WTC11 (cell line): ENCODE measurements at places on chromosomes 11 and 22. TPM values are rescaled to one million over a fixed set of nuclear protein-coding genes. Genes with fewer than 3 reads are reported as not detected.

The DLG2 gene
- 12.9 to 17.5 TPM (median 15.2 TPM) in 3 replicates for total RNA-seq

The OR8A1 gene
- not detected in 3 replicates for total RNA-seq

The HDAC10 gene
- total RNA-seq, result 31.9 to 40.9 TPM (median 38.2 TPM) in 3 replicates

The APOBEC3A gene
- total RNA-seq, result not detected in 3 replicates

The CALCB gene
- 3.2 to 4.1 TPM (median 3.3 TPM) in 3 replicates for total RNA-seq

The CARD18 gene
- not detected in 3 replicates for total RNA-seq

The C22orf31 gene
- not detected in 3 replicates for total RNA-seq

The KCTD14 gene
- total RNA-seq, result 12.6 to 15.7 TPM (median 14.8 TPM) in 3 replicates

The FLRT1 gene
- 0.14 to 0.20 TPM (median 0.16 TPM) in 3 replicates for total RNA-seq

The RBMXL2 gene
- total RNA-seq, result not detected in 3 replicates

The MUC2 gene
- total RNA-seq, result 0.07 to 0.60 TPM (median 0.22 TPM) in 3 replicates

The WEE1 gene
- total RNA-seq, result 85.5 to 109 TPM (median 91.3 TPM) in 3 replicates

GRCh38 chr11:66476173-66476840, 3.9 kb upstream of the DPP3 start:
- DNase-seq, result no peak

- peak; percentile 37 for DNase-seq
Observed at GRCh38 chr11:57645689-57646085, 4.0 kb downstream of the YPEL4 start.

DNA sequence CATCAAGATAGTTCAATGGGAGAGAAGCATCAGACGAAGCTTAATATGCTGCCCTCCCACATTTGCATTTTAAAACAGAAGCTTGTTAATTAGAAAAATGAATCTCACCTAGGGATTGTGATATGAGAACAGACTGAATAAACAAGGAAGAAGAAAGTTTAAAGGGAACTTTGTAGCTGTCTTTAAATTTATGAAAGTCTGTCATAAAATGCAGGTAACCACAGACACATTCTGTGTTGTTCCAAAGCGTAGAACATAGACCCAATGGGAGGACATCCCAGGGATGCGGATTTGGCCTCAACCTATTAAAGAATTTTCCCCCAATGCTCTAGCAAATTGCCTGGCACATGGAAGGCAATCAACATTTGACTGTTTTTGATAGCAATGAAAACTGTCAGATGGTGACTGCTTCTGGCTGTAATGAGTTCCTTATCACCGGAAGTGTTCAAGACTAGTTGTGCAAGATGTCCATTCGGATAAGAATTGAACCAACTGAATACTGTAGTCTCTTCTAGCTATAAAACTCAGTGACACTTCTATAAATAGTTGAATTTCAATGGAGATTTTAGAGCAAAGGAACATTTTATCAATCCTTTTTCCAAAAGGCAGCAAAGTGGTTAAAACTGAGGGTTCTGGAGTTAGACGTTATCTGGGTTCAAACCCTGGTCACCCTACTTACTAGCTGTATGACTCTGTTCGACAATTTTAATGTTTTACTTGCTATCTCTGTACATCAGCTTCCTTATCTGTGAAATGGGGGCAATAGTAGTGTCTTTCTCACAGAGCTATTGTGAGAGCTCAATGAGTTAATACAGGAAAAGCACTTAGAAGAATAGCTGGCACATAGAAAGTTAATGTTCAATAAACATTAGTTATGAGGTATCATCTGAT, 64.9 kb downstream of the LIF start:
- DNase-seq, result no peak

- DNase-seq, result no peak
Observed at GRCh38 chr11:27329867-27330632, 33.0 kb downstream of the CCDC34 start.

- DNase-seq, result peak; percentile 88
Observed at GRCh38 chr22:30920407-30920806, 48.2 kb downstream of the MORC2 start.

GRCh38 chr11:23991165-23991539, 505.7 kb upstream of the LUZP2 start:
- no peak for DNase-seq

GRCh38 chr11:64234647-64235379, 429 bp downstream of the VEGFB start:
- DNase-seq, result peak; percentile 50

DNA sequence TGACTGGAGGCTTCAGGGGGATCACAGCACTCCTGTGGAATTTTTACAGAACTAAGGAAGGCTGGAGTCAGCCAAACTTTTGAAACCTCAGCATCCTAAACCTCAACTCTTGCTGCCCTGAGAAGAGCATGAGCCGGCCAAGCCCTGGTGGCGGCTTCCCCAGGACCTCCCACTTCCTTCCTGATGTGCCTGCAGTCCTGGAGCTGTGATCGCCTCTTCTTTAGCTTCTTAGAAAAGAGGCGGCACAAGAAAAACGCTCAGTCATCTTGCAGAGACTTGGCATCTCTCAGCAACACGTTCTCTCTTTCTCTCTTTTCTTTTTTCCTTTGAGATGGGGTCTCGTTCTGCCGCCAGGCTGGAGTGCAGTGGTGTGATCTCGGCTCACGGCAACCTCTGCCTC, 40.4 kb upstream of the AMPD3 start:
- no peak for DNase-seq

- DNase-seq, result no peak
Observed at GRCh38 chr11:68690671-68691401, 6.5 kb downstream of the GAL start.

DNA sequence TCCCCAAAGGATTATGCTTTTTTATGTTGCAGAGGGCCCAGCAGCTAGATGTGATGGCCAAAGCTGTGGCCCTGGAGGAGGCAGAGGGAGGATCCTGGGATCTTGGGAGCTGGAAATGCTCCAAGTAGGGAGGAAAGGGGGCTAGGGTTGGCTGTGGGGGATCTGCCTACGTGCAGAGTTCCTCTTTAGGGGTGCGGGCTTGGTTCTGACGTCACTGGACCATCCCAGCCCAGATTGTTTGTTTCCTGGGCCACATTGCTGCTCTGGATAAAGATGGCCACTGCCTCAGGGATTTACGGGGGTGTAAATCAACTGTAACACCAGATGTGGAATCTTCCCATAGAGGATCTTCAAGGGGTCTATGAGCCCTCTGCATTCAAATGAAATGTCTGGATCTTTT, 110.3 kb upstream of the SYT13 start:
- no peak for DNase-seq

GRCh38 chr11:59179121-59179520, 7.2 kb downstream of the DTX4 start:
- no peak for DNase-seq

DNA sequence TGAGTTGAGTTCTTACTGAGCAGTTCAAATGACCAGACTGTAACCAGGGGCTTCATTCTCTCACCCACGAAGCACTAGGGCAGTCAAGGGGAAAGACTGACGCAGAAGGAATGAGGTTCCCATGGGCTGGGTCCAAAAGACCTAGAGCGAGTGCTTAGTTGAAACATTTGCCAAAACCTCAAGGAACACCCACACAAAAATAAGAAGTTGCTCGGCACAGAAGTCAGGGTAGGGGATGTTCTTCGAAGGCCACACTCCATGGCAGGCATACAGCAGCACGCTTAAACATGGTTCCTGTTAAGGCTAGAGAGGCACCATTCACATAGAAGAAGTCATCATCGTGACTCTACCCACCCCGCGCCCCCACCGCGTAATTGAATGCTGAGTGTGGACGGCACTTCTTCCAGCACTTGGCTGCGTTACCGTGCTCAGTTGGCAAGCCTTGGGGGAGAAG, 52.9 kb downstream of the TIMP3 start:
- no peak for DNase-seq

DNA sequence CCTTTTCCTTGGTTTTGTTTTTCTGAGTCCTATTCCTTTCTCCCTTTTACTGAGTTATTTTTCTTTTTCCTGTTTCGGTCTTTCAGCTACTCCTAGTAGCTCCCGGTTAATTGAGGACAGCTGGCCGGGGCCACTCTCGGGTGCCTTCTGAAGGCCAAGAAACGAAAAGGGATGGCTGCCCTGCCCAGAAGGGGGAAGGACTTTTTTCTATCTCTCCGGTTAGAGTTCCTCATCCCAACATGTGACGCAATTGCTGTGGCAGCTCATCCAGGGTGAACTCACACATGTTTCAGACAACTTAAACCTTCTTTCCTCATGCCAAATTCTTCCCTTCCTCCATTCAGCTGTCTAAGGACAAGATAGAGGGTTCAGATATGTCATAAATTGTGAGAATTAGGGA, 83.6 kb downstream of the PIWIL4 start:
- no peak for DNase-seq

DNA sequence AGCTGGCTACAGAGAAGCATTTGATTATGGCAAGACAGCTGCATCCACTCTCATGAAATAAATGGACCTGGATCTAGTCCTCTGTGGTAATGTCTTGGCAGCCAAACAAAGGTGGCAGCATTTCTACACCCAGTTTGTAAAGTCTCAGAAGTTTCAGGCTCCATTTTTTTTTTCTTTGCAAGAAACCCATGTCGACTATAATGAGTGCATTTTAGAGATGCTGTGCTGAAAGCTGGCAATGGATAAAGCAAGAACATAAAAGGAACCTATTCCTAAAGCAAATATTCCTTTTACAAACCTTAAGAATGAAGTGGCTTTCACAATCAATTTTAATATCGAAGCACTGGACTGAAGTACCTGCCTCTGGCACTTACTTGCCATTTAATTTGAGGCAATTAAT, 33.5 kb downstream of the THAP12 start:
- DNase-seq, result no peak

- peak; percentile 25 for DNase-seq
Observed at GRCh38 chr11:5624489-5625279, at the start of gene TRIM34. Gene TRIM34, plus strand, starts transcription at chr11:5625001. Its CDS starts 7,331 bp downstream, at chr11:5632332.

GRCh38 chr11:104222464-104222863, 58.5 kb upstream of the PDGFD start:
- DNase-seq, result no peak

DNA sequence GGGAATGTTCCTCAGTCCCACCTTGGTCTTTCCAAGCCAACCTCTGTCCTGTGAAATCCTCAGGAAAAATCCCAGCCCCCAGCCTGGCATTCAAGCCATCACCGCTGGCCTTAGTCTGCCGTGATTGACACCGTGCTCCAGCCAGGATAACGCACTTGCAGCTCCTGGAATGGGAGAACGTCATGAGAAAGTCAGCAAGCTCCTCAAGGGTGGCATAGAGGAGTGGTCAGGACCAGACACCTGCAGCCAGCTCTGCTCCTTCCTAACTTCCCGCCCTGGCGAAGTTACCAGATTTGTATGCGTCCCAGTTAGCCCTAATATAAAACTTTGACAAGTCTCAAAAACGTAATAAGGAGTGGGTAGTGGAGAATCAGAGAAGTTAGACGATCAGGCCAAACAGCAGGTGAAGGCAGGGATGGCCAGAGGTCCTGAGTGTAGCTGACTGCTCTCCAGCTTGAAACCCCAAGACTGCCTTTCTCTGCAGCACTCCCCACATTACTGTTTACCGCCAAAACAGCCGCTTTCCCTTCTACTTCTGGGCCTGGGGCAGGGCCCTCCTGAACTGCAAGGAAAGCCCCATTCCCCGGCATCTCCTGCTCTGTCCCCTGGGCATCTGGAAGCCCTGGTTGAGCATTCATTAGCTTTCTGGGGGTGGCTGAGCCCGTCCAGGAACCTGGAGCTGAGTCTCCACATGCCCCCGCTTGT, 1.3 kb upstream of the DKK3 start:
- DNase-seq, result no peak

DNA sequence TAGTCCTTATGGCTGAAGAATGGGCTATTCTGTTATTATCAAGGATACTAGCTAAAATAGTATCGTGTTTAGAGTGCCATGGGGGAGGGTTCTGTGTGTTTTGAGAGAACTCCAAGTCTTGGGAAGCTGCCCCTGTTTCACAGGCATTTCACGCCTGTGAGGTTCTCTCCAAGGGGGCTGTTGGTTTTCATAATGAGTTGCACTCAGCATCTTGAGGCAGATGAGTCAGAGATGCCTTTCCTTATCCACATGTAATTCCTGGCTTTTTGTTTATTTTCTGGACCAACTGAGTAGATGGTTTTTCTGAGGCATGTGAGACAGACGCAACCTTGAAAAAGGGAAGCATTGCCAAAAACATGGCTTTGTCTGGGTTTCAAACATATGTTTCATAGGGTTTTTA, 203.7 kb downstream of the ARHGAP42 start:
- DNase-seq, result no peak

GRCh38 chr11:22807855-22808570, 21.6 kb downstream of the SVIP start:
- DNase-seq, result no peak

DNA sequence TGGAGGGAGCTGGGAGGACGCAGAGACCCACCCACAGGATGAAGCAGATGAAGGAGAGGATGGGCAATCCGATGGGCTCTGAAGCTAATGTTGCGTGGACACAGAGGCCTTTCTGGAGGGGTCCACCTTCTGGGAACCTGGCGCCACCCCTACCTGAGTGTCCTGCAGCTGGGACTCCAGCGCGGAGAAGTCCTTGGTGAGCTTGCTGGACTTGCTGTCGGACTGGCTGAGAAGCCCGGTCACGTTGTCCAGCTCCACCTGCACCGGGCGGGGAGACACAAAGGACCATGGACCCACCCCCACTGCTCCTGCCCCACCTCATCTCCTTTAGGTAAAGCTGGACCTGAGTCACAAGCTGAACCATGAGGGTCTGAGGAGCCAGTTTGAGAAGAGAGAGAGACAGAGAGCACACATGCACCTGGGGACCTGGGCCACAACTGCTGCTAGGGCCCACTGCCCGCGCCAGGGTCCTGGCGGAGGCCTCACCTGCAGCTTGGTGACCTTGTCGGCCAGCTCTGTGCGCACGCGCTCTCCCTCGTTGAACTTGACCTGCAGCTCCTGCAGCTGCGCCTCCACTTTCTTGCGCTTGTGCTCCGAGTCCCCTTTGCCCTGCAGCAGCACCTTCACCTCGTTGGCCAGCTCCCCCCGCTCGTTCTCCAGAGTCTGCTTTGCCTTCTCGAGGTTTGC, 40.8 kb downstream of the APOL1 start:
- no peak for DNase-seq

DNA sequence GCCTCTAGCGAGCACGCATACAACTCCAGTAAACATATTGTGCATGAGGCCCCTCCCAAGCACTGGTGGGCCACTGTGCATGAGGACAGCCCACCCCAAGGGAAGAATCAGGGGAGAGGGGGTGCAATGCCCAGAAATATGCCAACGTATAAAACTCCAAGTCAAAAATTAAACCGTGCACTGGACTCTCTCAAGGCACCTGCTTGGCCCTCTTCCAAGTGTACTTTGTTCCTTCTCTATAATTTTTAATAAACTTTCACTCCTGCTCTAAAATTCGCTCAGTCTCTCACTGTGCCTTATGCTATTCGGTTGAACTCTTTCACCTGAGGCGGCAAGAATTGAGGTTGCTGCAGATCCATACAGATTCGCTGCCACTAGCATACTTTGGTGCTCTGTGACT, 465.3 kb upstream of the TENM4 start:
- no peak for DNase-seq

GRCh38 chr11:73416786-73417185, 40.6 kb downstream of the RELT start:
- no peak for DNase-seq

- no peak for DNase-seq
Observed at GRCh38 chr11:110805756-110806155, 93.5 kb upstream of the ARHGAP20 start.

GRCh38 chr11:3745161-3745560, 52.2 kb downstream of the NUP98 start:
- no peak for DNase-seq
